Small intestine (tissue), 16 donors: ENCODE measurements at places on chromosomes 16 and 17. TPM values are rescaled to one million over a fixed set of nuclear protein-coding genes. Genes with fewer than 3 reads are reported as not detected.

DNA sequence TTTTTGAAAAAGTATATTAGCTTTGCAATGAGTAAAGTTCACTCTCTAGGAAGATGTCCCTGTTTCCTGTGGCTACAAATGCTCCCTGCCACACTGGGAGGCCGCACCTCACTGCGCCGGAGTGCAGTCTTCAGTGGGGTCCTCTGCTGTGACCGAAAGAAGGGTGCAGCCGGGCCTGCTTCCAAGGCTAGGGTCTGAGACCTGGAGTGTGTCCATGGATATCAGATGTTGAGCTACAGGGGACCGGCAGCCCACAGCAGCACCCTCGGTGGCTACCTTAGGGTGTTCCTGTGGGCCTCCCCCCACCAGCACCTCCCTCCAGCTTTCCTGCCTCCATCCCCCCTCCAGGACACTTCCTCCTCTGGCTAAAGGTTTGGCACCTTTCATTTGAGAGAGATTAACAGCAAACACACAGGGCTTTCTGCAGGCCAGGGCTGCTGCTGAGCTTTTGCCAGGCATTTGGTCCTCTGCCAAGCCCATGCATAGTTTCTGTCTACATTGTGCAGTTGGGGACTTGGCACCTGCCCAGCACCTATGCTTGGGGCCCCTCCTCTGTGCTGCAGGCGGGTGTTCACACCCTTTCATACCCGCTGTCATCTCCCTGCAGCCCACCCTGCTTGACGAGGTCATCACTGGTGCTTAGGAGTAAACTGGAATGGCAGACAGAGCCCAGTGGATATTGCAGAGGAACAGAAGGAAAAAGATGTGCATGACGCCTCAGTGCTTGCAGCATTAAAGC, 33.8 kb upstream of the CRISPLD2 start:
- no peak overlapping the region for H3K4me3 ChIP-seq
- H3K36me3 ChIP-seq = no peaks in the 10 kb centered on the region
- H3K4me1 ChIP-seq = no peaks in the 10 kb centered on the region
- H3K27ac ChIP-seq = no peak overlapping the region

- no peak overlapping the region for H3K4me3 ChIP-seq
- DNase-seq = no peak
- peak overlapping the region; percentile 12 for H3K27ac ChIP-seq
- no peaks in the 10 kb centered on the region for H3K27me3 ChIP-seq
- peaks cover 24% of the 10 kb centered on the region for H3K4me1 ChIP-seq
- H3K36me3 ChIP-seq = peaks cover 49% of the 10 kb centered on the region
These were observed 3.6 kb downstream of the TAOK2 start for GRCh38 chr16:29977063-29977825.

DNA sequence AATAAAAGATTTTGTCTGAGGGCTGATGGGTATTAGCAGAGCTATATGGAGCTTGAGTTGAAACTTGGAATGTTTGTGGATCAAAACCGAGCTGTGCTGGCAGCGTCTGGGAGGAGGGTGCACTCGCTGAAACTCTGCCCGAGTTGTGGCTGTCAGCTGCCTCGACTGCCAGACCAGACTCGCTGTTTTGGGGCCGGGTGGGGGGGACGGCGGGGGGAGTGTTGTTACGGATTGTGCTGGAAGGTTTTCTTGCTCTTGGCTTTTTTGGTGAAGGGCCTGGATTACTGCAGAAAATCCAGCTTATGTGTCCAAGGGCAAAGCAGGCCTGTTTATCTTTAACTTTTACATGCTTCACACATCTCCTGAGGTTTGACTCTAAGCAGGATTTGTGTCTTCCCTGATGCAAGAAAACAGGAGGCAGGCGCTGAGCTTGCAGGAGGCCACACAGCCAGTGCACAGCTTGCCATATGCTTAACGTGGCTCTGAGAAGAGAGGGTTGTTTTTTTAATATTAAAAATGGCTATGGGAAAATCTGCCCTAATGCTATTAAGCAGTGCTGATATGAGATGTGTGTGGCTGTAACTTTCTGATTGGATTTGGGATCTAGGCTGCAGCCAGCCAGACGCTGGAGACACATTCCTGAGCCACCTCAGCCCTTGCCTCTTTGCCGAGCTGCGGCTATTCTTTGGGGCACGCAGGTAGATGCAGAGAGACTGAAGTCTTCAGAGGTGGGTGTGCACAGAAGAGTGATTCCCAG, 20.5 kb upstream of the RPTOR start:
- H3K36me3 ChIP-seq = no peaks in the 10 kb centered on the region
- no peak for DNase-seq
- H3K27me3 ChIP-seq = peaks cover 42% of the 10 kb centered on the region
- H3K4me1 ChIP-seq = no peaks in the 10 kb centered on the region
- H3K27ac ChIP-seq = no peak overlapping the region
- no peak overlapping the region for H3K4me3 ChIP-seq

- H3K4me1 ChIP-seq = no peaks in the 10 kb centered on the region
- no peaks in the 10 kb centered on the region for H3K36me3 ChIP-seq
- no peak overlapping the region for H3K27ac ChIP-seq
- DNase-seq = no peak
- no peak overlapping the region for H3K4me3 ChIP-seq
These were observed 35.4 kb upstream of the NOG start for GRCh38 chr17:56558088-56558487.

Gene ABCC12
- polyA plus RNA-seq = not detected

DNA sequence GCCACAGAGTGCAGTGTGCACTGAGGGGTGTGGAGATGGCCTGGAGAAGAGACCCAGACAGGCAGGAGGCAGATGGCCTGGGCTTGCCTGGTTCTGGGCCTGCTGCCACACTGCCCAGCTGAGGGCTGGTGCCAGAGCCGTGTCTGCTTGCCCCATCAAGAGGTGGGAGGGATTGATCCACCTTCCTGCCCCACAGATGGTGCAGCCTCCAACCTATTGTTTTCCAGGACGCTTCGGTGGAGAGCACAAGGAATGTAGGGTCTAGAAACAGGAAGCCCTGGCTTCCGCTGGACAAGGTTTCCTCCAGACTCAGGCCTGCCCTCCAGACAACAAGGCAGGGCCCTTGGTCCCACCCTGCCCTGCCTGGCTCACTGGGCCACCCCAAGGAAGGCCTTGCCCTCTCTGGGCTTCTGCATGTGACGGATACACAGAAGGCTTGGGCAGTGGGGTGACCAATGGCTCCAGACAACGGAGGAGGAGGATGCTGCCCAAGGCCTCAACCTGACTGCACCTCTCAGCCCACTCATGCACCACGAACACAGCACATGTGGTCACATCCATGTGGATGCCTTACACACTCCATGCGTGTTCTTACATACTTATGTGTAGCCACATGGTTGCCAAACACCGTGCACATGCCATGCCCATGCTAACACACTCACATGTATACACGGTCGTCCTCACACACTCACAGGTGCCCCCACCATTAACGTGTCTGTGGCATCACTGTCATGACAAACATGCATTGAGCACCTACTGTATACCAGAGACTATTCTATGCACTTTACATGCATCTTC, 6.5 kb upstream of the CDH5 start:
- no peaks in the 10 kb centered on the region for H3K36me3 ChIP-seq
- H3K27me3 ChIP-seq = peaks cover 2% of the 10 kb centered on the region
- H3K4me3 ChIP-seq = no peak overlapping the region
- DNase-seq = no peak
